Spleen (tissue), 13 donors: ENCODE measurements at places on chromosomes 1 and 21. TPM values are rescaled to one million over a fixed set of nuclear protein-coding genes. Genes with fewer than 3 reads are reported as not detected.

DNA sequence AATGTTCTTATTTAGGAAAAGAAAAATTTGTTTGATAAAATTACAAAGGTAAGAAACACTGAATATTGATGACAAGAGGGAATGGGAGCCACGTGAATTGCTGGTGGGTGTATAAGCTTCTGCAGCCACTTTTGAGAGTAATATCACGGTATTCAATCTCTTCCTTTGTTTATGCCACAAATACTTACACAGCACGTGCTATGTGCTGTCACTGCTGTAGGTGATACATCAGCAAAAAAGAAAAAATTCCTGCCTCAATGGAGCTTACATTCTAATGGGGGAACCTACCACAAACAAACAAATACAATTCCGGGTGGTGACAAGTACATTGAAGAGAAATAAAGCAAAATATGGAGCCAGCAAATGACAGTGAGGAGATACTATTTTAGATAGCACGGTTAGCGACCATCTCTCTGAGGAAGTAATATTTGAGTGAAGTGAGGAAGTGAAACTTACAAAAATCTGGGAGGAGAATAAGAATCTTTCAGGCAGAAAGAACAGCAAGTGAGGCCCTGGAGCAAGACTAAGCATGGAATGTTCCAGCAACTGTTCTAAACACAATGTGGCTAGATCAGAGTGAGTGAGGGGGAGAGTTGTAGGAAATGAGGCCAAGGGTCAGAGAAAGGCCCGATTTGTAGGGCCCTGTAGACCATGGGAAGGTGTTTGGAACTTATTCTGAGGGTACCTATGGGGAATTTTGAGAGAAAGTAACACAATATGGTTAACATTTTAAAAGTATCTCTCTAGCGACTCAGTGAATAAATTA lies 2.6 kb upstream of the FCRLB start:
- no peaks in the 10 kb centered on the region for H3K36me3 ChIP-seq
- H3K27me3 ChIP-seq, result peaks cover 5% of the 10 kb centered on the region
- H3K4me1 ChIP-seq, result peaks cover 16% of the 10 kb centered on the region
- no peak for DNase-seq
- H3K27ac ChIP-seq, result peak overlapping the region; percentile 21

DNA sequence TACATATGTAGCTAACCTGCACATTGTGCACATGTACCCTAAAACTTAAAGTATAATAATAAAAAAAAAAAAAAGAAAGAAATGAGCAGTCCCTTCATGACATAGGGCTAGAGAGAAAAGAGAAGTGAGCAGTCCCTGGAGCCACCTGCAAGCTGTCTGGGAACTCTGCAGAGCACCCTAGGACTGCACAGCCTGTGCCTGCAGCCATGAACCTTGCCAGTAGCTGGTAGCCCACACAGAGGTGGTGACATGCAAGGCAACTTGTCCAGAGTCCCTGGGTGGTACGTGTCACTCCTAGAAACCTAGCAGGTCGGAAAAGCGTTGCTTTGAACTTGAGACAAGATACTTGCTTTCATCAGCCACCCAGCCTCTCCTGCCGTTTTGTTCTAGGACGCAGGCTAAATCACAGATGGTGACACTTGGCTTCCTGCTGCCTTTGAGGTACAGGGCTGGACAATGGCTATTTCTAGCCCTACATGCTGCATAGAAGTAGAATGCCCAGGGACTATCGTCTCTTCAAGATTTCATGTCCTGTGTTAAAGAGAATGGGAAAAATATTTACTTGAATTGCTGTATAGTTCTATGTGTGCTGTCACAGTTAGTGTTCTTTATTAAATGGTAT lies 260.9 kb downstream of the LTN1 start:
- no peak overlapping the region for H3K4me3 ChIP-seq
- no peaks in the 10 kb centered on the region for H3K27me3 ChIP-seq
- no peak for DNase-seq
- no peaks in the 10 kb centered on the region for H3K4me1 ChIP-seq

GRCh38 chr1:19390901-19391595 lies 78.9 kb downstream of the SLC66A1 start:
- H3K4me1 ChIP-seq, result peaks cover 91% of the 10 kb centered on the region
- peak overlapping the region; percentile 53 for H3K4me3 ChIP-seq
- peak overlapping the region; percentile 74 for H3K27ac ChIP-seq

DNA sequence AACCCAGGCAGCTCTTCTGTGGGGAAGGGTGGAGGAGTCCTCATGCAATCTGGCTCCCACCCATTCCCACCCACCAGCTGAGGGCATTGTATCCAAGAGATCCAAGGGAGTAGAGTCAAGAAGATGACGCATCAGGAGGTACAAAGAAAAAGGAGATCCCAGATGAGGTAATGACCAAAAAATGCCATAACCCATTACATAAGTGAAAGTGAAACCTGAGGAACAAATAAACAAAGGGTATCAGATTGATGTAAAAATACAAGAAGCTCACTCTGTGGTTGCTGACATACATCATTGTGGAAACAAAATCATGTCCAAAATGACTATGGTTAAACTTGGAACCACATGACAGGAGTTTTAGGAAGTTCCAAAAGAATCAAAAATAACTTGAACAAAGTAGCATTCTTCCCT lies 42.5 kb downstream of the CCN1 start:
- no peaks in the 10 kb centered on the region for H3K27me3 ChIP-seq
- no peak overlapping the region for H3K27ac ChIP-seq
- no peak overlapping the region for H3K4me3 ChIP-seq
- H3K36me3 ChIP-seq, result no peaks in the 10 kb centered on the region
- H3K4me1 ChIP-seq, result no peaks in the 10 kb centered on the region

GRCh38 chr1:51433972-51434510 lies 85.0 kb downstream of the EPS15 start:
- peaks cover 66% of the 10 kb centered on the region for H3K4me1 ChIP-seq
- peaks cover 29% of the 10 kb centered on the region for H3K36me3 ChIP-seq
- no peaks in the 10 kb centered on the region for H3K27me3 ChIP-seq
- peak overlapping the region; percentile 69 for H3K27ac ChIP-seq

GRCh38 chr1:7387053-7387927 lies 383.8 kb upstream of the VAMP3 start:
- H3K27me3 ChIP-seq, result no peaks in the 10 kb centered on the region
- H3K36me3 ChIP-seq, result no peaks in the 10 kb centered on the region
- peak; percentile 47 for DNase-seq
- no peak overlapping the region for H3K4me3 ChIP-seq

- H3K27ac ChIP-seq, result no peak overlapping the region
- H3K36me3 ChIP-seq, result no peaks in the 10 kb centered on the region
- no peaks in the 10 kb centered on the region for H3K27me3 ChIP-seq
- H3K4me1 ChIP-seq, result no peaks in the 10 kb centered on the region
- no peak overlapping the region for H3K4me3 ChIP-seq
Measured at GRCh38 chr1:103362348-103363007, 163.0 kb upstream of the RNPC3 start.

DNA sequence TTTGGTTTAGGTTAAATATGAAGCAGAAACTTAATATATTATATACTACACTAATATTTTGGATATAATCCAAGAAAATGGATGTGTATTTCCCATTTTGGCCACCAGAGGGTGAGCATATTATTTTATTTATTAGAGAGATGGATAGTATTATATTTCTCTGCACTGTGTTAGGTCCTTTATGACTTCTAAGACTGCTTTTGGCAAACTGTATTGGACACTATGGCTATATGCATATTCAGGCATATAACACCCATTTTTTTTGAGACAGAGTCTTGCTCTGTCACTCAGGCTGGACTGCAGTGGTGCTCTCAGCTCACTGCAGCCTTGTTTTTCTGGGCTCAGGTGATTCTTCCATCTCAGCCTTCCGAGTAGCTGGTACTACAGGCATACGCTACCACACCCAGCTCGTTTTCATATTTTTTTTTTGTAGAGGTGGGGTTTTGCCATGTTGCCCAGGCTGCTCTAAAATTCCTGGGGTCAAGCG lies 17.8 kb upstream of the PGM1 start:
- H3K36me3 ChIP-seq, result no peaks in the 10 kb centered on the region
- no peak for DNase-seq
- no peaks in the 10 kb centered on the region for H3K27me3 ChIP-seq
- H3K4me1 ChIP-seq, result no peaks in the 10 kb centered on the region

The CATSPERE gene
- total RNA-seq, result 1.1 TPM

The CYP4A22 gene
- not detected for total RNA-seq

The PAX7 gene
- not detected for total RNA-seq

The CA6 gene
- total RNA-seq, result not detected

The RAB13 gene
- 115 TPM for total RNA-seq

The FAM76A gene
- 14.4 TPM for total RNA-seq

The RXRG gene
- 0.39 TPM for total RNA-seq
